Testis (tissue), 5 donors: ENCODE measurements at places on chromosomes 6 and 20. TPM values are rescaled to one million over a fixed set of nuclear protein-coding genes. Genes with fewer than 3 reads are reported as not detected.

DNA sequence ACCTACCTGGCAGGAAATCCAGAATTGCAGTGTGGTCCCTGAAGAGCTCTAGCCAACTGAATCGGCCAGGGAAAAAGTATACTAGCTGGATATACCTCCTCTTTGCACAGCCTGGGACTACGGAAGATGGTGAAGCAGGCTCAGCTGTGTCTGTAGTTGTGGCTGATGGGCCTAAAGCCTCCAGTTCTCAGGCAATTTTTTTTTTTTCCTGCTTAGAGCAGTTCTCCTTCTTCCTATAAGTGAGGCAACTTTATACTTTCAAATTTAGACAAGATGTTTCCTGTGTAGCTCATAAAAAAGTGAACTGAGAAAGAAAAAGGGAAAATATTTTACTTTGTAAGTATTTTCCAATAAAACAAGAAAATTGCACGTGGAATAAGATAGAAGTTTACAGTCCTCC is 172.9 kb downstream of the CARMIL1 start:
- DNase-seq, result no peak

EFCAB8 gene
- 6.3 TPM for polyA plus RNA-seq

DNA sequence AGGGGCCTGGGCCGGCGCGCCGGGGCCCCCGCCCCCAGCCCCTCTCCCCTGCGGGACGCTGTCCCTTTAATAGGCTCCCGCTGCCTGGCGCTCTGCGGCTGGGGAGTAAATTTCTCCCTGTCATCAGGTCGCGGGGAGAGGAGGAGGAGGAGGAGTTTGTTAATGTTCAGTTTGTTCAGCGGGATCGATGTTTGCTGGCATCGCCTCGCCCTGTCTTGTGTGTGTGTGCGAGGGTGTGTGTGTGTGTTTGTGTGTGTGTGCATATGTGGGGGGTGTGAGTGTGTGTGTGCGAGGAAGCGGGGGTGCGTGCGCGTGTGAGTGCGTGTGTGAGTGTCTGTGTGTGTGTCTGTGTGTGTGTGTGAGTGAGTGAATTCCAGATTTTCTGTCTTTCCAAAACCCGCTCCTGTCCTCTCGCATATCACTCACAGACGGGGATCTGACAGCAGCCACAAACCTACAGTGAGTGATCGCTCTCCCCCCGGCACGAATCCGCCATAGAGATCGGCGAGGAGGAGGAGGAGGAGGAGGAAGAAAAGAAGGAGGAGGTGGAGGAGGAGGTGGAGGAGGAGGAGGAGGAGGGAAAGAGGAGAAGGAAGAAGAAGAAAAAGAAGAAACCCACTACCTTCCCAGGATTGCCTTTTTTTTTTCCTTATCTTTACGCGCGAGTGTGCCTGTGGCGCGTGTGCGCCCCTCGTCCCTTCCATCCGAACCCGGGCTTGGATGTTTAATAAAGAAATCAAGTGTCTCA is at the start of gene TSHZ2:
TSHZ2 (plus strand) TSS at position 169 of the 748 bp plus-strand sequence. CDS start 936 bp downstream, outside the sequence.
- peak; percentile 82 for DNase-seq

APCDD1L gene
- polyA plus RNA-seq, result 0.20 TPM

HAO1 gene
- not detected for polyA plus RNA-seq
